ENCODE measurements at places on chromosomes 4 and X. TPM values are rescaled to one million over a fixed set of nuclear protein-coding genes. Genes with fewer than 3 reads are reported as not detected.
A peak's percentile ranks its signal among the peaks of the same experiment; 100 is the strongest.

- DNase-seq = no peak
Measured at GRCh38 chrX:39214387-39215126, 413.3 kb downstream of the MID1IP1 start.

The CT45A3 gene
- not detected for total RNA-seq

DNA sequence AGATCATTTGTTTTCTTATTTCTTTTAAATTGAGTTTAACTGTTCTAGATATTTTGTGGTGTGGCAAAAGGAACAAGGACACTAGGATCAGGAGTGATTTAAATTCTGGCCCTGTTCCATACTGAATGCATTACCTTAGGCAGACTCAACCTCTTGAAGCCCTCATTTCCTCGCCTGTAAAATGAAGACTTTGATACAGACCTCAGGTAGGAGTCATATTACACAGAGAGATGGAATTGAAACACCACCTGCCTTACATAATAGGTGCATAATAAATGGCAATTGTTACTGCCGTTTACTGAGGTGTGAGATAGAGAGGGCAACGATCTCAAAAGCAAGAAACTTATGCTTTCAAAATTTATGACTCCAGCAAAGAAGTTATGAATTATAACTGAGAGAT is 28.2 kb upstream of the RASSF6 start:
- no peak for DNase-seq

GRCh38 chr4:189090174-189090814 is 850.4 kb upstream of the FRG1 start:
- no peak for DNase-seq

- no peak for DNase-seq
Measured at GRCh38 chr4:5916229-5916628, 23.3 kb upstream of the CRMP1 start.

The MAGEC3 gene
- not detected for total RNA-seq

DNA sequence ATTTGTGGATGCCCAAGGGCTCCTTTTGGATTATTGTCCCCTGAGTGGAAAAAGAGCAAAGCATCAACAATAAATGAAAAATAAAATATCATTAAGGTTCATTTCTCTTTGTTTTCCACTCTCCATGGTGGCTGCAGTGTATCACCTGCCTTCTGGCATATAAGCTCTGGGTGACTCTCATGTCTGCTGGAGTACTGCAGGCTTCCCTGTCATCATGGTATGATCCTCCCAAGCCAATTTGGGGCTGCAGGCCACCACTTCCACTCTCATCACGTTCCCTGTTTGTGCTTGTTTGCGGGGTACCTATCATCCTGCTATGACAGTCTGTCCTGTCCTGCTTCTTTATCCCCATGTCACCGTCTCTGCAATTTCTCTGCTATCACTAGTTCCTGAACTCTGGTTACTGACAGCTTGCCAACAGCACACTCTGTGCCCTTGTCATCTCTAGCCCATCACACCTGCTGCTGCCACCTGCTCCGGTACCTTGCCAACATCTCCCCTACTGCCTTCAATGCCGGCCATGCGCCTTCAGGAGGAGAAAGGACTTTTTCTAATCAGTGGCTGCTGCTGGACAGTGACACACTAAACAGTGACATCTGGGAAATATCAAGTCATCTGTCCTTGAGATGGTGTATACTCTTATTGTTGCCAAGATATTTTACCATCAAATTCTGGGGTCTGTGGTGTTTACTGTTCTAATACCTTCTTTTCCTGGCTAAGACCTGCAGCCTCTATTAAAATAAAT is 23.0 kb upstream of the FGF5 start:
- no peak for DNase-seq

The BMPR1B gene
- total RNA-seq = 1.4 TPM

GRCh38 chr4:2837904-2838496 is 5.6 kb upstream of the ADD1 start:
- DNase-seq = peak; percentile 66

The KLHL13 gene
- 5.7 TPM for total RNA-seq

Measured in Right ventricle myocardium superior (tissue), 1 donor.